ENCODE measurements at places on chromosomes 2 and 18.

DNA sequence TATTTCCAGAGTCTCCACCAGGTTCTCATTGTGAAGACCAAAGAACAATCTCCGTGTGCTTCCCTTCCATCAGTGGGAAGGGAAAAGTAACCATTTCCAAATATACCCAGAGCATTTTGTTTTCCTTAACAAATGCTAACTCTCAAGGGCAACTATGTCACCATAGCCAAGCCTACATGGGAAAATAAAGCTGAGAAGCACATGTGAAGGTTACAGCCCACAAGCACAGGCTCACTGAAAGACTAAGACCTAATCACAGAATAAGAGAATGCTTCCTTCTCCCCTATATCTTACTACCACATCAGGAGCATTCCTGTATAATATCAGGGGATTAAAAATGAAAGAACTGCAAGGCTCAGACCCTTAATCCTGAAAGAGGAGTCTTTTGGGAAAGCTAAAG is 28.2 kb downstream of the SP9 start:
- no peak for DNase-seq

GRCh38 chr2:143209570-143210445 is 80.6 kb downstream of the ARHGAP15 start:
- no peak for DNase-seq

DNA sequence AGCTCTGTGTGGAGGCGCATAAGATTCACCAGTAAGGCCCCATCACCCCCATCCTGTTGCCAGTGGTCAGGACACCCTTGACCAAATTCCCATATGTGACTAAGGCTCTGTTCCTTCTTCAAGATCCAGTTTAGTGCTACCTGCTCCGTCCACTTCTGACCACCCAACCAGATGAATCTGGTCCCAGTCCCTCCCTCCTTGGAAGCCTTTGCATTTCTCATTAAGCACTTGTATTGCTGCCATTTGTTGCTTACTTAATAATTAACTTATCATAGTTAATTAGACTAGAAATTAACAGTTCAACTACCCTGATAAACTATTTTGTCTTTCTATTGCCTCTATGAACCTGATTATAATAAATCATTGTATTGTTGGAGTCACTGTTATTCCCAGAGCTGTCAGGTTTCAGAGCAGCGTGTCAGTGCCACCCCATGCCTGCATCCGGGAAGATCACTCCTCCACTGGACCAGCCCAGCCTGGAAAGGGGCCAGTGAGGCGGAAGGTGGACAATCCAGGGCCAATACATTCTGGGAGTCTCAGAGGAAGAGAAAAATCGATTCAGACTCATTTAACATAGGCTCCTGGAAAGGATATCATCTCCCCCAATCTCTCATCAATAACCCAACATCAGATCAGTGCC is 9.5 kb upstream of the NAT8 start:
- no peak for DNase-seq

- DNase-seq: no peak
Measured at GRCh38 chr2:238378230-238379095, 48.3 kb upstream of the ASB1 start.

DNA sequence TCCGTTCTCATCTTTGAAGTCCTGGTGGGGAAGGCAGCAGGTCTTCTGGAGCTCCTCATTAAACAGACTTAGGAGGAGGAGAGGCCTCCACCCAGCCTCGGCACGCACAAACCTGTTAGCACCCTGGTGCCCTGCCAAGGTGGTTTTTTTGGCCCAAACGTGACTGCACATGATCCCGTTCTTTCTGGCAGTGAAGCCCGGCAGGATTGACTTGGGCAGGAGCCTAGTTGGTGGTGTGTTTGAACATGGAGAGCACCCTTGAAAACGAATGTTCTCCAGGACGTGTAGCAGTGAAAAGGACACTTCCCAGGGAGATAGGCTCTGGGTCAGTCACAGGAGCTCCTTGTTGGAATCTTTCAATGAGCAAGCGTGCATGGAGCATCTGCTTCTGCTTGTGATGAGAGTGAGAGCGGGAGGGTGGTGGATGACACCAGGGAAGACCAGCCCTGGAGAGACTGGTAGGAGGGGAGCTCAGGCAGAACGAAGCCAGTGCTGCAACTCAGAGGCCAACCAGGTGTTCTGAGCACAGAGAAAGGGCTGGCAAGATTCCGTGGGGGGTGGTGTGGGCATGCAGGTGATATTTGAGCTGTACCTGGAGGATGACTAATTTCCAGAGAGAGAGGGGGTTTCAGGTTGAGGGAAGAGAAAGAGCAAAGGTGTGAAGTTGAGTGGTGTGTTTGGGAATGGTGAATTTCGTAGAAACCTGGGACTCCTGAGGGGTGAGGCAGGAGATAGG is 73.8 kb downstream of the TANC1 start:
- no peak for DNase-seq

DNA sequence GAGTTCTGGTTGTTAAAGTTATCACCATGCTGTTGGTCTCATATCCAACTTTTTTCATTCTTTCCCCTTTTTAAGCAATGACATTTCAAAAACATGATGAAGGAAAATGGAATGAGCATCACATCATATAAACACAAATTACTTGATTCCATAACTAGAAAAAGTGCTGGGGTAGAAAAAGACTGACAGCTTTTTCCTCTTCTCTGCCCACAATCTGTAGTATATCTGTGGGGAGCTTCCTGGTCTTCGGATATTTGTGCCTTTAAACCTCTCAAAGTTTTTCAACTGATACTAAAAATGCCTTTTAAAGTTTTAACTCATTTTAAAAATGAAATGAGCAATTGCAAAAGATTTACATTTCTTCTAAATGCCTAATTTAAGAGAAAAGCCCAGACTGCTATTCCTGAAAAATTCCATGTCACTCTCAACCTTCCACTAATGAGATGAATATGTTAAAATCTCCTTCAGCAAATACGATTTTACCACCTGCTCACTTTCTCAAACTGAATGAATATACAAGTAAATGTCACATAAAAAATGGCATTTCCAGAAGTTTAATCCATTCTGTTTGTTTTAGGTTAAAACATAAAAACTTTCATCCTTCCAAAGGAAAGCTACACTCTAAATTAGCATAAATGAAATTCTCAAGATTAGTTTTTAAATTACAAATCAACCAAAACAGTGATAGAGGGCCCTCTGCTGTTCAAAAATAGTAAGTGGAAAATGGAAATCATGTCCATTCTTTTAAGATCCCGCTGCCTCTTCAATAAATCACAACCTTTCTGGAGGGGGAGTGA is 2.1 kb downstream of the DNAH7 start:
- DNase-seq: no peak

DNA sequence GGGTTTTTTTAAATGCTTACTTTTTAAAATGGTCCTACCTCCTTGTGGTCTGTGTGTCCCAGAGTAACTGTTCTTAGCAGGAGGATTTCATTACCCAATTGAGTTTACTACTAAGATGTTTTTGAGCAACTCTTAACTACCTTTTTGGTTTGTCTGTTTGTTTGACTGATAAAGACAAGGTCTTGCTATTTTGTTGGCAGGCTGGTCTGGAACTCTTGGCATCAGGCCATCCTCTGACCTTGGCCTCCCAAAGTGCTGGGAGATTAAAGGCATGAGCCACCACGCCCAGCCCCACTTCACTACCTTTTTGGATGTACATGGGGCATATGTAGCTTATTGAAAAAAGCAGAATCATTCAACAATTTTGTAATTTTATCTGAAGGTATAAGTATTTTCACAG is 14.9 kb downstream of the MRPS9 start:
- DNase-seq: no peak

DNA sequence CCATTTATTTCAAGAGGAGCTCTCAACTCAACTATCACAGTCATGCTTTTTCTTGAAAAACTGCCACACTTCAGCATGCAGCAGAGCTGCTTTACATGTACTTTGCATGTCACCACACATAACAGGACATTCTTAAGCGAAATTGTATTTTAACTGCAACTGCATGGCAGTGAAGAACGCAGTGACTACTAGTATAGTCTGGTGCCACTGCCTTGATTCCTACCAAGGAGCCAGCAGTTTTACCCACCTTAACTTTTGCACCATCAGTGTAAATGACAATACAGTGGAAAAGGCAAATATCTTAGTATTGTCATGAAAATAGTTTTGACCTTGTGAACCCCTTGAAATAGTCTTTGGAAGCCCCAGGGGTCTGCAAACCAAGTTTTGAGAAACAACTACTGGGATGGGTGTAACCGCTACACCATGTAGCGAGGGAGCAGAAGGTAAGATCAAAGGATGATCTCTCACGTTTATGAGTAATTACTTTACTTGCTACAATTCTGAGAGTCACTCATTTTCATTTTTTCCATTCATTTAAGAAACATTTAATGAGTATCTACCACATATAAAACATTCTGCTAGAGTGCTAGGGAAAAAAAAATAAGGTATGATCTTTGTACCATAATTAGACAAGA is 32.3 kb upstream of the MPP4 start:
- DNase-seq: no peak

DNA sequence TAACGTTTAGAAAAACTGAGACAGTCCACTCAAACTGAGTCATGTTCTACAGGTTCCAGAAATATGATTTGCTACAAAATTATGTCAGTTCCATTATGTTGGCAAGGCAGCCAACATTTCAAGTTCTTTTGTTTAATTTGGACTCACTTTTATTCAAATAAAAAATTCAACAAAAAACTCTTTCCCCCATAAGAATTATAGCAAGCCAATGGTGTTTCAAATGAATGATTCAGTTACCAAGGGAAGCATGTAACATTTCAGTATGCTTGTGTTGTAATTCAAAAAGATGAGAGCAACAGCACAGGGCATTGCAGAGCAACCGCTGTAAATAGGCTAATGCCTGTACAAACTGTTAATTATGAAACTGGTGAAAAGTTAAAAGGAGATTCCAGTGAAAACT is 140.8 kb downstream of the FIGN start:
- DNase-seq: no peak

DNA sequence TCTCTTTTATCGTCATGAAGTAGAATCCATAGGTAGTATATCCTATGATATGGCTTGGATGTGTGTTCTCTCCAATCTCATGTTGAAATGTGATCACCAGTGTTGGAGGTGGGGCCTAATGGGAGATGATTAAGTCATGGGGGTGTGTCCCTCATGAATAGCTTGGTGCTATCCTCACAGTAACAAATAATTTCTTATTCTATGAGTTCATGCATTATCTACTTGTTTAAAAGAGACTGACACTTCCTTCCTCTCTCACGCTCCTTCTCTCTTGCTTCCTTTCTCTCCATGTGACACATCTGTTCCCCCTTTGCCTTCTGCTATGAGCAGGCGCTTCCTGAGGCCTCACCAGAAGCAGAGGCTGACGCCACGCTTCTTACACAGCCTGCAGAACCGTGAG is 165.6 kb downstream of the MREG start:
- no peak for DNase-seq

- no peak for DNase-seq
Measured at GRCh38 chr2:69946351-69947324, 14.8 kb downstream of the ASPRV1 start.

GRCh38 chr18:41989508-41989907 is 34.5 kb downstream of the PIK3C3 start:
- DNase-seq: no peak

DNA sequence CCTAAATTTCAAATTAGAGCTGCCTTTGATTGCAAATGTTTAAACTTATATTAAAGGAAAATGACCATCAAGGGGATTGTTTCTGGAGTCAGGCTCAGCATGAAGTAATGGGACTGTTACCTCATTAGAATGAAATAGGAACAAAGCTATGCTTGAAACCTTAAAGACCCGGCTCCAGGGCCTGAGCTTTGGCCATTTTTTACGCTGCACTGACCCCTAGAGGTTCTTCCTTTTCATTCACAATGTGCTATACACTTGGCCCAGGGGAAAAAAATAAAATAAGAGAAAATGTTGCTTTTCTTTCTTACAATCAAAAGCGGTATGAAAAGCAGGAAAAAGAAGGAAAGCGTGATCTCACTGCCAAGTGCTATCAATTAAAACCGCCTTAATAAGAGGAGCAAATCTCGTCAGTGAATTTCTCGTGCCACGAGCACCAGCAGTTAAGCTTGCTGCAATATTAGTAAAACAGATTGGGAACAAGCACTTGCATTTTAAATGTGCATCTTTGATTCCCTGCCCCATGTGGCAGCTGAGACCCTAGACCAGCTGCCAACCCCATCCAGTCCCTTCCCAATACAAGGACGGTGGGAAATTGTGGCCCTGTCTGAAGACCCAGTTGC is 96.6 kb downstream of the MBD2 start:
- peak; percentile 61 for DNase-seq

DNA sequence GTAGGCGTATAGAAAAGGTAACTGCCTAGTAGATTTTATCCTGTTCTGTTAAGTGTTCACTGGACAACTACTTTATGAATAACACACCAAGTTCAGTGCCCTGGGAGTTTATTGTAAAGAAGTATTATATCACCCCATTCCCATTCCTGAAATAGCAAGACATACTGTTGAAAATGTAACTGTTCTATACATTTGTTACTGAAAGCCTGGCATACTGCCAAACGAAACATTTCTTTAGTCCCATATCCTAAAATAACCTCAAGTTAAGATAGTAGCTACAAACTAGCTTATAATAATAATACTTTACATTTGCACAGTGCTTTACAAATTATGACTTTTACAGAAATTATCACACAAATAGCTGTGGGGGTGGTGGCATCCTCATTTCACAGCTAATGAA is 25.1 kb downstream of the SPDYA start:
- DNase-seq: no peak

DNA sequence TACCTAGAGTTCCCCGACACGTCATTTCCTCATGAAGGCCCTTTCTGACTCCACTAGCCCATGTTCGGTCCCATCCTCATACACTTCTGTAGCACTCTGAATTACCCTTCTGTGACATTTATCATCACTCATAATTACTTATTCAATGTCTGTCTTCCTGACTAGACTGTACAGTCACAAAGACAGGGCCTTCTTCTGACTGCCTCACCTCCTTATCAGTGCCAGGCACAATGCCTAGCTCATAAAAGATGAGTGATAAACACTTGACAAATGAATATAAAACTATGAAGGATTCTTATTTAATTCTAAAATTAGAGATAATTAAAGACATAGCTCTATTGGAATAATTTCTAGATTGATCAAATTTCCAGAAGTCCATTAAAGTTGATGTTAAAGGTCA is 1.4 kb upstream of the UBXN4 start:
- DNase-seq: no peak

- no peak for DNase-seq
Measured at GRCh38 chr18:49510393-49511115, 23.5 kb upstream of the C18orf32 start.

DNA sequence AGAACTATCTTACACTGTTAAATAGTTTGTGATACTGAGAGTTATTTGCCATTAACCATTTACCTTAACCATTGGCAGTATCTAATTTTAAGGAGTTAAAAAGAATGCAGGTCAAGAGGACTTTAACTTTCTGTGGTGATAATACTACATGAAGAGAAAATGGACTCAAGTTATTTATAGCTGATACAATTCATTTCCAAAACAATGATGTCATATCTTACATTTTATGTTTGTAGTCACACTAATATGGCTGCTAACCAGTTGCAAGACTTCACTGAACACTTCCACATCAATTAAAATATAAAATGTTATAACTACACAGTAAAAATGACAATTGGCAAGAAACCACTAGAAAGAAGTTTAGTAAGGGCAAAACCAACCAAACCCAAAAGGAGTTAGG is 77.7 kb downstream of the CDH2 start:
- DNase-seq: no peak

Measured in ecto neural progenitor cell (in vitro differentiated cells).